ENCODE measurements at places on chromosomes 7 and 10. TPM values are rescaled to one million over a fixed set of nuclear protein-coding genes. Genes with fewer than 3 reads are reported as not detected.

Gene ENKUR
- not detected for total RNA-seq

Gene EPHA1
- total RNA-seq = 52.8 TPM

Gene MCM7
- total RNA-seq = 74.1 TPM

Gene JAZF1
- total RNA-seq = 2.9 TPM
